HCEC 1CT (cell line): ENCODE measurements at places on chromosomes 5 and 9.

GRCh38 chr9:70081120-70081495 is 37.5 kb downstream of the MAMDC2 start:
- peak; percentile 79 for DNase-seq

- DNase-seq, result no peak
These were observed 10.4 kb downstream of the TMOD1 start for GRCh38 chr9:97511655-97512427.

DNA sequence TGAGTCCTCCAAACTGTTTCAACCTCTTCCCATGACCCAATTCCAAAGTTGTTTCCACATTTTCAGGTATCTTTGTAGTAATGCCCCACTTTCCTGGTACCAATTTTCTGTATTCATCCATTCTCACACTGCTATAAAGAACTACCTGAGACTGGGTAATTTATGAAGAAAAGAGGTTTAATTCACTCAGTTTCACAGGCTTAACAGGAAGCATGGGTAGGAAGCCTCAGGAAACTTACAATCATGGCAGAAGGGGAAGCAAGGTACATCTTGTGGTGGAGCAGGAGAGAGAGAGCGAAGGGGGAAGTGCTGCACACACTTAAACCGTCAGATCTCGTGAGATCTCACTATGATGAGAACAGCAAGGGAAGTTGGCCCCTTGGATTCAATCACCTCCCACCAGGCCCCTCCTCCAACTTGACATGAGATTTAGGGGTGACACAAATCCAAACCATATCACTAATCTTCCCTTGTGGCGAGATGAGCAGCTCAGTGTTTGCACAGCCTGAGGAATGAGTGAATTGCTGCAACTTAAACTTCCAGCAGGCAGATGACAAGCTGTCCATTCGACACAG is 42.9 kb downstream of the TRIP13 start:
- no peak for DNase-seq

DNA sequence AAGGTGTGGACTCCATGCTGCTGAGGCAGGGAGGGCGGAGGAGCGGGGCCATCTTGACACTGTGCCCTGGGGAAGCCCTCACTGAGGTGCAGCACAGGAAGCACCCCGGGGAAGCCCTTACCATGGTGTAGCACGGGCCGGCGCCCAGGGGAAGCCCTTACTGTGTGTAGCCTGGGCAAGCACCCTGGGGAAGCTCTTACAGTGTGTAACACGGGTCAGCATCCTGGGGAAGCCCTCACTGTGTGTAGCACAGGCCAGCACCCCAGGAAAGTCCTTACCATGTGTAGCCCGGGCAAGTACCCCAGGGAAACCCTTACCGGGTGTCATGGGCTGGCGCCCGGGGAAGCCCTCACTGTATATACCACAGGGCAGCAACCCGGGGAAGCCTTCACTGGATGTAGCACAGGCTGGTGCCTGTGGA is 62.6 kb upstream of the ZNF354B start:
- DNase-seq, result no peak

DNA sequence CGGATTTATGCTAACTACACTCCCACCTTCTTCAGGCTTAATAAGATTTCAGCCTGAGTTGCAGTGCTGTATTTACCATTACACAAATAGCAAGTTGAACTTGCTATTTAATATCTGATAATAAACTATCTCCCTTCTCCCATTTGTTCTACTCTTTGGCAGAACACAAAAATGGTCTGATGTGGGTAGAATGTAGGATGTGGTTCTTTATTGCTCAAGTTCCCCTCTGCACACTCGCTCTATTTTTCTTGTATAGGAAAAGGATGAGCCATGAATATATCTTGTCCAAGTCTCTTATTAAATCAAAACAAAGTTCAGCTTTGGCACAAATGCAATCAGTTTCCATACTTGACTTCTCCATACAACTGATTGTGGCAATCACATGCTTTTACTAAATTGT is 37.2 kb upstream of the KIF2A start:
- no peak for DNase-seq

GRCh38 chr5:35114698-35115097 is 66.9 kb upstream of the AGXT2 start:
- DNase-seq, result no peak
